Cardiac atrium fibroblast (primary cell): ENCODE measurements at places on chromosomes 11 and 22. TPM values are rescaled to one million over a fixed set of nuclear protein-coding genes. Genes with fewer than 3 reads are reported as not detected.

The IGSF22 gene
- total RNA-seq: not detected in 2 replicates

The GRAP2 gene
- total RNA-seq: not detected in 2 replicates

The ENTHD1 gene
- not detected in 2 replicates for total RNA-seq

The OR51I1 gene
- total RNA-seq: not detected in 2 replicates

The ZBTB16 gene
- 33.0 and 55.1 TPM in 2 replicates for total RNA-seq

The CD44 gene
- 95.0 and 175 TPM in 2 replicates for total RNA-seq

The SAA4 gene
- total RNA-seq: not detected in 2 replicates

The CLTCL1 gene
- total RNA-seq: 8.4 and 20.2 TPM in 2 replicates

The OR5AP2 gene
- total RNA-seq: not detected in 2 replicates

The MFNG gene
- 1.3 TPM in 1 of 2 replicates, not detected in the other for total RNA-seq

The SERHL2 gene
- 2.6 and 3.6 TPM in 2 replicates for total RNA-seq

The ACRV1 gene
- total RNA-seq: not detected in 2 replicates

The HBD gene
- total RNA-seq: not detected in 2 replicates

The ANKK1 gene
- not detected in 2 replicates for total RNA-seq

The ART5 gene
- total RNA-seq: not detected in 2 replicates

The BRSK2 gene
- total RNA-seq: 0.16 and 0.36 TPM in 2 replicates

The PSMC3 gene
- total RNA-seq: 117 and 138 TPM in 2 replicates

The LGR4 gene
- 31.1 and 51.4 TPM in 2 replicates for total RNA-seq

The MMP3 gene
- total RNA-seq: not detected in 2 replicates

The XBP1 gene
- 207 and 244 TPM in 2 replicates for total RNA-seq

The SPTBN2 gene
- total RNA-seq: 0.16 TPM in 1 of 2 replicates, not detected in the other

The ZDHHC8 gene
- 10.9 and 38.3 TPM in 2 replicates for total RNA-seq

The POU2AF1 gene
- not detected in 2 replicates for total RNA-seq

The TBX1 gene
- total RNA-seq: 0.18 TPM in 1 of 2 replicates, not detected in the other

The OR51E1 gene
- not detected in 2 replicates for total RNA-seq

The DBX1 gene
- total RNA-seq: not detected in 2 replicates

The BTG4 gene
- not detected in 2 replicates for total RNA-seq

The GAS2 gene
- total RNA-seq: 1.8 TPM in 1 of 2 replicates, not detected in the other

The YPEL4 gene
- total RNA-seq: 0.16 TPM in 1 of 2 replicates, not detected in the other

The TECTA gene
- total RNA-seq: under 0.01 and 0.65 TPM in 2 replicates

The CYTH4 gene
- not detected in 2 replicates for total RNA-seq

The CCDC73 gene
- total RNA-seq: not detected in 2 replicates

The PITPNB gene
- 13.7 and 19.8 TPM in 2 replicates for total RNA-seq
